Natural killer cell (primary cell): ENCODE measurements at places on chromosomes 5 and 9. TPM values are rescaled to one million over a fixed set of nuclear protein-coding genes. Genes with fewer than 3 reads are reported as not detected.

The RNF183 gene
- not detected for total RNA-seq

The SLC46A2 gene
- total RNA-seq = 0.64 TPM

The CYSTM1 gene
- total RNA-seq = 4.2 TPM

The MGAT4B gene
- total RNA-seq = 159 TPM

The WNK2 gene
- total RNA-seq = 0.25 TPM
